Activated T-helper 1 cell treated with anti-CD3 and anti-CD28 coated beads, Interleukin-12 subunit alpha, Interleukin-12 subunit beta, Interleukin-2, Interleukin-4 antibody, amounts not matched to agents 30 ng/mL and 10 ng/mL and 1 ng/mL, durations not matched to agents 14 hours and 24 hours and 36 hours (primary cell): ENCODE measurements at places on chromosomes 3 and 15. TPM values are rescaled to one million over a fixed set of nuclear protein-coding genes. Genes with fewer than 3 reads are reported as not detected.

Gene UROC1
- total RNA-seq: not detected in 2 replicates

Gene CHL1
- not detected in 2 replicates for total RNA-seq

Gene FANCI
- total RNA-seq: 167 and 172 TPM in 2 replicates

GRCh38 chr3:9732080-9732739, 675 bp downstream of the BRPF1 start:
- H3K4me1 ChIP-seq: peaks cover 58% of the 10 kb centered on the region
- H3K27me3 ChIP-seq: no peaks in the 10 kb centered on the region
- peak overlapping the region; percentile 85 for H3K27ac ChIP-seq
- peak overlapping the region; percentile 96 for H3K4me3 ChIP-seq
- H3K36me3 ChIP-seq: peaks cover 36% of the 10 kb centered on the region
- DNase-seq: peak; percentile 36

DNA sequence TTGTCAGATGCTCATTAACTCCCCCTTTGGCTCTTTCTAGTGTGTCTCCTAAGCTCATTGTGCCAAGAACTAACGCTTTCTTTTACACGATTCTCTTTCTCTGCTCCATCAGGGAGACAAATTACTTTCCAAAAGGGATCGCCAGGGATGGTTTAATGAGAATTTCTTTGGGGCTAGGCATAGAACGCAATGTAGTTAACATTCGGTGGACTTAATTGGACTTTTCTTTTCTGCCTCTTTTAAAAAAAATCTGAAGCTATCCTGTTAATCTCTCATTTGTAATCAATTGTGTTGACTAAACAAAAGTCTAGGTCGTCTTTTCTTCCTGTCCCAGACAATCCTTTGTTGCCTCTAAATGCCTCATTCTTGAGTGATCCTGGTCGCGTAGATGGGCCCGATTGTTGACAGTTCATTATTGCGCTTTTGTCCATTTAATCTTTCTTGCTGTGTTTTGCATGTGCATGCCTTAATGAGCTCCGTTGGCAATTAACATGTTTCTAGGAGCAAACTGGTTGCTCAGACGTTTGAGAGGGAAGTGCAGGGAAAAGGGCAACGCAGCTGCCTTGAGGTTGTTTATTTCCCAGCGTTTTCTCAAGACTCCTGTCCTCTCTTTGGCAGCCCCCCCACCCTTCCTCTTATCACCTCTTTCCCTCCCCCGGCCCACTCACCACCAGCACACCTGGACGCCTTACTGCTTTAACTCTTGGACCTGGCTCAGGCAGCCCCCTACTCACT, 7.8 kb downstream of the FEZF2 start:
- H3K27ac ChIP-seq: no peak overlapping the region
- DNase-seq: no peak
- H3K27me3 ChIP-seq: peaks cover 54% of the 10 kb centered on the region
- no peak overlapping the region for H3K4me3 ChIP-seq
- no peaks in the 10 kb centered on the region for H3K4me1 ChIP-seq
- no peaks in the 10 kb centered on the region for H3K36me3 ChIP-seq

DNA sequence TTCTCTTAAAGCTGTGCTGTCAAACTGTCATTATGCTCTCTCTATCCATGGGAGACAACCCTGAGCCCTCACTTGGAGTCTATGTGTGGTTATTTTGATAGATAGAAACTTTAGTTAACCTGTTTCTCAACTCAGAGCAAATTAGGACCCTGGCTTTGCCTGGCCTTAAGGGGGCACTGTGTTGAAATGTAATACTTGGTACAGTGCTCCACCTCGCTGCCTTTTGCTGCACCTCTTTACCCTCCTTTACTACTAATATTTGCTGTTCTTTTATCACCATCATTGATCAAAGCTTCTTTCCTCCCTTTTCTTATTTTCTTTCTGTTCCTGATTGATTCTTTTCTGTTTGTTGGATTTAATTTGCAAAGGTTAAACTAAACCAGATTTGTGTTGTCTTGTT, 34.3 kb downstream of the STT3B start:
- H3K27ac ChIP-seq: peak overlapping the region; percentile 64
- H3K4me1 ChIP-seq: peaks cover 73% of the 10 kb centered on the region
- no peak for DNase-seq
- no peak overlapping the region for H3K4me3 ChIP-seq

DNA sequence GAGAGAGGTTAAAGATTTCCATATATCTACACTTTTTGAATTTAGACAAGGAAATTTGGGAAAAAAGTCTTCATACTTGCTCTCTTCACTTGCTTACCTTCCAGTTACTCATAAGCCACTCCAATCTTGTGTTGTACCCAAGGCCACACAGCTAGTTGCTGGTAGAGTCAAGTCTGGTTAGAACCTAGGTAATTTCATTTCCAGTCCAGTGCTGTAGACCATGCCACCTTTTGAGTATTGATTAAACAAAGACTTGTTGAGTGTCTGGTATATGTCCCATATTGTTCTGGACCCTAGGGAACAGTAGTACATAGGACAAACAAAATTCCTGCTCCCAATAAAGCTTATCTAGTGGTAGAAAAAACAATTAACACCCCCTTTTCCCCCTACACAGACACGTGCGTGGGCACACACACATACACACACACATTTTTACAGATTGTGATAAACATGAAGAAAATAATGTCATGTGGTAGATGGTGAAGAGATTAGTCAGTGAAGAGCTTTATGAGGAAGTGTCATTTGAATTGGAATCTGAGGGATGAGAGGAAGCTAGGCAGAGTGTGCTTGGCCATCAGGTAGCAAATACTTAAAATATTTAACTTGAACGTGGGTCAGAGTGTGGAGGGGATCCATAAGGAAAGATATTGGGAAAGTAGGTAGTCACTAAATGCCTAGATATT, 2.1 kb downstream of the CMC1 start:
- DNase-seq: no peak
- peak overlapping the region; percentile 8 for H3K4me3 ChIP-seq
- no peak overlapping the region for H3K27ac ChIP-seq
- H3K36me3 ChIP-seq: peaks cover 24% of the 10 kb centered on the region
- H3K27me3 ChIP-seq: peaks cover under 1% of the 10 kb centered on the region
- peaks cover 54% of the 10 kb centered on the region for H3K4me1 ChIP-seq
